ENCODE measurements at places on chromosomes 16 and 17.
A peak's percentile ranks its signal among the peaks of the same experiment; 100 is the strongest.

- no peak for DNase-seq
Measured at GRCh38 chr17:74117087-74117698, 86.3 kb upstream of the RPL38 start.

GRCh38 chr17:50501054-50501453 lies 7.2 kb upstream of the MYCBPAP start:
- DNase-seq, result no peak

GRCh38 chr17:81121841-81122733 lies 43.2 kb upstream of the PVALEF start:
- DNase-seq, result no peak

- DNase-seq, result no peak
Measured at GRCh38 chr17:8125154-8125946, 1.4 kb upstream of the HES7 start.

- DNase-seq, result no peak
Measured at GRCh38 chr17:74957935-74958740, 14.4 kb downstream of the HID1 start.

GRCh38 chr16:89046491-89046890 lies 47.2 kb upstream of the ACSF3 start:
- DNase-seq, result no peak

DNA sequence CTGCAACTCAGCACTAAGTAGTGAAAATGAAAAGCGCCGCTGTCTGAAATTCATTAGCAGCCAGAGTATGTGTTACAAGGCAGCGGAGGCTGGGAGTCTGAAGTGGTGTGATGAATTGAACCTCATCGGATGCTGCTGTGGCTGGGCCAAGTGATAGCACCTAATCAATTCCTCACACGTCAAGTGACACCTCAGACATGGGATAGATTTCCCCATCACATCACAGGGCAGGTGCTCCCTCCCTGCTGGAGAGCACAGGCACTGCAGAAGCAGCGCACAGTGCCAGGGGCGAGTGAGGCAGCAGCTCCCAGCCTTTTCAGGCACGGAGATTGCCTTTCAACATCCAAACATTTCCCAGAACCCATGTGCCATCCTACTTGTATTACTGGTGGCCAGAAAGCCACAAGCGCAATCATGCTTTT lies 32.2 kb downstream of the DRC3 start:
- DNase-seq, result no peak

DNA sequence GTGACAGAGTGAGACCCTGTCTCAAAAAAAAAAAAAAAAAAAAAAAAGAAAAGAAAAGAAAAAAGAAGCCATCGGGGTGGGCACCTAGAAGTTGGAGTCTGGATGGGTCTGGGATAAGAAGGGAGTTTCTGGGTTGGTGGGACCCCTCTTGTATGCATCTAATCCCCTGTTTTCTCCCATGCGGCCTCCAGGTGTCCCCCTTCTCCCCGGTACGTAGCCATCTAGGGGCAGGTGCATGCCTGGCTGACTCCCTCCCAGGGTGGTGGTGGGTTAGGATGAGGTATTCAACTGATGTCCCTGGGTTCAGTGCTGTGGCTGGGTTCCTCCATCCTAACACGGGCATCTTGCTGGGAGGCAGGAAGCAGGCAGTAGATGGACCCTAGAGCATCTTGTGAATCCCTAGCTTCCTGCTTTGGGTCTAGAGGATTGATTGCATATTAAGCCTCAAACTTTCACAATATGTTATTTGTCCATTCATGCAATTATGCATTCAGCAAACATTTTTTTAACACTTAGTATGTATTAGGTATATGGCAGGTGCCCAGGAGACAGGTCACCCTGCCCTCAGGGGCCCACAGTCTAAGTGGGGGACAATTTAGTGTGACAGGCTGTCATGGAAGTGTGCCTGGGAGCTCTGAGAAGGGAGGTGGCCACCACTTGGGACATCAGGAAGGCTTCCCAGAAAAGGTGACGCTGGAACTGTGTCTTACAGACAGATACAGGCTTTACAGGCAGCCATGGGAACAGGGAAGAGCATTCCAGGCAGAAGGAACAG lies 13.1 kb downstream of the FMNL1 start:
- no peak for DNase-seq

- DNase-seq, result peak; percentile 82
Measured at GRCh38 chr16:73172241-73172972, 124.5 kb upstream of the ZFHX3 start.

- no peak for DNase-seq
Measured at GRCh38 chr16:19210280-19210924, 42.4 kb downstream of the SYT17 start.

- no peak for DNase-seq
Measured at GRCh38 chr16:75092777-75093176, 23.8 kb downstream of the LDHD start.

DNA sequence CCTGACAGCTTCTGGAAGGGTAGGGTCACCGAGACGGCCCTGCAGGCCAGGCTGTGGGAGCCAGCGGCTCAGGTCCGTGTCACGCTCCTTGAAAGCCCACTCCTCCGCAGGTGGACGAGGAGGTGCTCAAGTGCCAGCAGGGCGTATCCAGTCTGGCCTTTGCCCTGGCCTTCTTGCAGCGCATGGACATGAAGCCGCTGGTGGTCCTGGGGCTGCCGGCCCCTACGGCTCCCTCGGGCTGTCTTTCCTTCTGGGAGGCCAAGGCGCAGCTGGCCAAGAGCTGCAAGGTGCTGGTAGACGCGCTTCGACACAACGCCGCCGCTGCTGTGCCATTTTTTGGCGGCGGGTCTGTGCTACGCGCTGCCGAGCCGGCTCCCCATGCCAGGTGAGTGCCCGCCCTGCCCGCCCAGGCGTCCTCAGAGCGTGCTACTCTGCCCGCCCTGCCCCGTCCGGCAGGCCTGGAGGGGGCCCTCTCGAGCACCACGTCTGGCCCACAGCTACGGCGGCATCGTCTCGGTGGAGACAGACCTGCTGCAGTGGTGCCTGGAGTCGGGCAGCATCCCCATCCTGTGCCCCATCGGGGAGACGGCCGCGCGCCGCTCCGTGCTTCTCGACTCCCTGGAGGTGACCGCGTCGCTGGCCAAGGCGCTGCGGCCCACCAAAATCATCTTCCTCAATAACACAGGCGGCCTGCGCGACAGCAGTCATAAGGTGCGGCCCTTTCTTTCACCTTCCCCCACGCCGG lies 1.3 kb downstream of the NAGS start:
- DNase-seq, result no peak

- no peak for DNase-seq
Measured at GRCh38 chr16:19861133-19861532, 23.5 kb downstream of the GPRC5B start.

- no peak for DNase-seq
Measured at GRCh38 chr17:69088643-69089200, 28.0 kb upstream of the ABCA9 start.

GRCh38 chr16:29943846-29944799 lies 17.8 kb upstream of the TMEM219 start:
- DNase-seq, result no peak

DNA sequence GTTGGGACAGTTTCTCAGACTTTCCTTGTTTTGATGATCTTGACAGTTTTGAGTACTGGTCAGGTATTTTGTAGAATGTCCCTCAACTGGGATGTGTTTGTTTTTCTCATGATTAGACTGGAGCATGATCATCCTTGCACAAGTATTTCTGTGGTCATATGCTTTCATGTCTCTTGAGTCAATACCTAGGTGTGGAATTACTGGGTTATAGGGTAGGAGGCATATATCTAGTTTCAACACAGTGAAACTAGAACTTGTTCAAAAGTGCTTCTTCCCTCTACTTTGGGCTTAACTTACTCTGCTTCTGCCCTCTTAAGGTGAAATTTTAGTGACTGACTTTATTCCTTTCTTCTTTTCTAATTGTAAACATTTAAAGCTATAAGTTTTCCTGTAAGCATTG lies 30.1 kb downstream of the IKZF3 start:
- no peak for DNase-seq

- DNase-seq, result no peak
Measured at GRCh38 chr17:50475362-50475761, 3.3 kb upstream of the RSAD1 start.

- no peak for DNase-seq
Measured at GRCh38 chr16:86387468-86388440, 122.6 kb upstream of the FOXF1 start.

DNA sequence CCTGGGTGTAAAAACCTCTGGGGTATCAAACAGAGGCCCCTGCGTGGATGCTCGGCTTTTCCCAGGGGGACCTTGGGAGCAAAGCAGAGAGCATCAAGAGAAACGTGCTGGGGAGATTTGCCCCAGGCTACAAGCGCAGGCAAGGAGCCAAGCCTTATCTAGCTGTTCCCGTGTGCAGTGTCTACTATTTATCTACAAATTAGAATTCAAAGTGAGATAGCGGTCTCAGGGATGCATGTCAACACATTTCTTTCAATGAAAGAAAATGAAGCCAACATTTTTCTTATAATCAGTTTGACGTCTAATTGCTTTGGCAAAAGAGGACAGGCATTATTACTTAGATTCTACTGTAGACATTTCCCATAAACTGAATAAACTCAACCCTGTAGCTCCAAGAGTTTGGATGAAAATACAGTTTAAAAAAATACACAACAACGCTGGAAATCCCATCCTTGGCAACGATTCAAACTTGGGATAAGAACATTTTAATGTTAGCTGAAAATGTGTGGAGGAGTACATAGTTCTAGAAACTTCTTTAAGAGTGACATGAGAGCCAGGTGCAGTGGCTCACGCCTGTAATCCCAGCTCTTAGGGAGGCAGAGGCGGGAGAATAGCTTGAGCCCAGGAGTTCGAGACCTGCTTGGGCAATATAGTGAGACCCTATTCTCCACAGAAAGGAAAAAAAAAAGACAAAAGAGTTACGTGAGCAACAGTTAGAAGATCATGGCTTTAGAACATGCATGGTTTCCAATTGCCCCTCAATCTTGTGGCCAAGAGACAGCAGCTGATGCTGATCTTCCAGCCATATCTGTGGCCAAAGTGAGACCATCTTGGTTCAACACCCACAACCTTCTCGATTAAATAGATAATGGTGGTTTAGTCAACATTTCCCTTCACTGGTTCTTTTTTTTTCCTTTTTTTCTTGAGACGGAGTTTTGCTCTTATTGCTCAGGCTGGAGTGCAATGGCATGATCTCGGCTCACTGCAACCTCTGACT lies 7.2 kb downstream of the SPNS3 start:
- DNase-seq, result no peak

GRCh38 chr16:3518986-3519348 lies 18.2 kb downstream of the CLUAP1 start:
- no peak for DNase-seq

DNA sequence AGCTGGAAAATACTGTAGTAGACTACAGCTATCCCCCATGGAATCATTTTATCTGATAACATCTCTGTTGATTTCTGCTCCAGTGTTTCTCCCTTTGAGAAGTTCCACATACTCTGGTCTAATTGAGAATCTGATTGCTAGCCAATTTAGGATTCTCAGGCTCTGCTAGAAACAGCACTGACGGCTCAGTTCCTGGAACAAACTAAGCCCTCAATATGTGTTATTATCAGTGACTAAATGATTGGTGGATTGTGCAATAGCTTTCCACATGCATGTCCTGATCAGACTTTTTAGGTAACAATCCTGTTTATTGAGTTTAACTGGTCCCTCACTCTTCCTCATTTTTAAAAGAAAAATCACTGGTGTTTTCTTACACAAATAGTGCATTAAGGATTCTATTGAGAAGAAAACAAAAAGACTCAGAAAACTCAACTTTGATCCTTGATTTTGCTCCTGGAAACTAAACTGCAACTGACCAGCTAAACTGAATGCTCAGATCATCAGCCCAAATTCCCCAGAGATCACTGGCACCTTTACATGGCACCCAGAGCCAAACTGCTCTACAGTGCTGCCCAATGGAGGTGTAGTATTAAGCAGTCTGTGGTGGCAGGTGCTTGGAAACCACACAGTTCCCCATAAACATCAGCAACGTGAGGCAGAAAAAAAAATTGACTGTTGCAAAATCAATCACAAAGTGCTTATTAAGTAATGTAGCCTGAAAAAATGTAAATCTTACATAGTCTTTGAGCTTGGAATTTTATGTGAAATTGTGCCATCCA lies 423.7 kb downstream of the TOX3 start:
- DNase-seq, result no peak

DNA sequence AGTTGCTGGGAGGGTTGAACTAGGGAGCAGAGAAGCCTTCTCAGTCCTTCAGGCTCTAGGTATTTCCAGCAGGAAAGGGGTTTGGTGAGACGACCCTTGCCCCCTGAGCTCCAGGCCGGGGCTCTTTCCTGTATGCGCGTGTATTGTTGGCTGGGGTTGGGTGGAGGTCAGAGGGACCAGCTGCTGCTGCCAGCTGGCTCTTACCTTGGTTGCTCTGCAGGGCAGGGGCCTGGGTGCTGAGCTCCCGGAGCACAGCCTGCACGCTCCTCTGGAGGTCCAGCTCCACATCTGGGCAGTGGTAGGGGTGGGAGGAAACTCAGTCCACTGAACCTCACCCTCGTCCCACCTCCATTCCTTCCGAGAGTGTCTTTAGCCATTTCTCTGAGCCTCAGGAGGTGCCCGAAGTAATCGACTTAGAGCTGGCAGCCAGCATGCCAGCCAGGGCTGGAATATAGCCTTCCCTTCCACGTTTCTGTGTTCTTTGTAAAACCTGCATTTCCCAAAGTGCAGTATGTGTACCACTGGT lies 28.0 kb downstream of the PIK3R6 start:
- DNase-seq, result no peak

DNA sequence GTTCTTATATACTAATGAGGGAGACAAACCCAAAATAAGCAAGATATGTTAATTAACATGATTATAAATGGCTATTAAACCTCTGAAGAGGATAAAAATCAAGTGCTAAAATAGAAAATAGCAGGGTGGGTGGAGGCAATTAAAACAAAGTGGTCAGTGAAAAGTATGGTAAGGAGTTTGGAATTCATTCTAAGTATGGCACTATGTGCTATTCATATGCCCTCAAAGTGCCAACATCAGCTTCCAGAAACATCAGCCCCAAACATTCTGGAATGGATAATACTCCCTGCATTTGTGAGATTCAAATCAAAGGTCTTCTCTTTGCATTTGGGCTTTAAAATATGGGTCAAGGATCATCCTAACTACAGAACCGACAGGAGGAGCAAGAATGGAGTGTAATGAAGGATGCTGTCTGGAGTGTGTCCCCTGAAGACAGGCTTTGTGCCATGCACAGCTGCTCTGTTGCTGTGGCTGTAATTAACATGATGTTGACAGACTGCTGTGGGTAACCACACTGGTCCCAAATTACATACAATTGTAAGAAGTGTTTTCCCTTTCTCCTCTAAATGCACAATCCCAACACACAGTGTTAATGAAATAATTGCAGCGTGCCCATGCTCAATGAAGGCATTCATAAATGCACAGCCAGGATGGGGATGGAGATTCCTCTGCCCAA lies 93.1 kb downstream of the VAT1L start:
- no peak for DNase-seq

DNA sequence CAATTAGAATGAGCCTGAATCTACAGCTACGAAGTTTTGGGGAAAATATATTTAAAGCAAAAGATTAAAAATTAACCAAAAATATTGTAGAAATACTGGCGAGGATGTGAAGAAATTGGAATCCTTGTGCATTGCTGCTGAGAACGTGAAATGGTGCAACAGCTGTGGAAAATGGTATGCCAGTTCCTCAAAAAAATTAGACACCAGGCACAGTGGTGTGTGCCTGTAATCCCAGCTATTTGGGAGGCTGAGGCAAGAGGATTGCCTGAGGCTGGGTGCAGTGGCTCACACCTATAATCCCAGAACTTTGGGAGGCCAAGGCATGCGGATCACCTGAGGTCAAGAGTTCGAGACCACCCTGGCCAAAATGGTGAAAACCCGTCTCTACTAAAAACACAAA lies 119.9 kb upstream of the TMEM97 start:
- no peak for DNase-seq

GRCh38 chr17:60223456-60223855 lies 73.7 kb downstream of the CA4 start:
- DNase-seq, result no peak

Measured in NCI-H2081 treated with DMSO at 0.1 percent for 48 hours (cell line).